Thymus (tissue), 14 donors: ENCODE measurements at places on chromosomes 5 and 9. TPM values are rescaled to one million over a fixed set of nuclear protein-coding genes. Genes with fewer than 3 reads are reported as not detected.

Gene CTSV
- 129 TPM for total RNA-seq

DNA sequence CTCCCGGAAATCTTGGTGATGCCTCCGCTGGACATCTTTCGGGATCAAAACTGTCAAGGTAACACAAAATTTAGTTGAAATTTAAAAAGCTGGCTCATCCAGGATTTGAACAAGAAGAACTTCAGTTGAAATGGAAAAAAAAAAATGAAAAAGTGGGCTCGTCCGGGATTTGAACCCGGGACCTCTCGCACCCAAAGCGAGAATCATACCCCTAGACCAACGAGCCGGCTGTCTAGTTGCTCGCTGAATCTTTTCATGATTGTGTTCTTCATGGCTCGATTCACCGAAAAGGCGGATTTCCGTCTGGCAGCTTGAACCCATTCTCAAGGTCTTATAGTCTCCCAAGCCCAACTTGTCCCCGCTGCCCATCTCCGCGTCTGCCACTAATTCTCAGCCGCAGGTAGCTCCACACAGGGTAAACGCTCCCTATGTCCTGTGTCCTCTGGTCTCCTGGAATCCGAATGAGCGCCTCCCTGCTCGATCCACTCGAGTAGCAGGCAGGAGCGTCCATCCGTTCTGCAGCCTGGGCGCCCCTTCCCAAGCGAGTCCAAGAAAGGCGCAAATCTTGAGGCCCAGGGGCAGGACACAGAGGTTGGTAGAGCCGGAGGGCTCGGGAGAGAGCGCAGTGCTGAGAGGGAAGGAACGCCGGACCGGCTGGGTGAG, 16.2 kb downstream of the TRIM7 start:
- peak; percentile 85 for DNase-seq

DNA sequence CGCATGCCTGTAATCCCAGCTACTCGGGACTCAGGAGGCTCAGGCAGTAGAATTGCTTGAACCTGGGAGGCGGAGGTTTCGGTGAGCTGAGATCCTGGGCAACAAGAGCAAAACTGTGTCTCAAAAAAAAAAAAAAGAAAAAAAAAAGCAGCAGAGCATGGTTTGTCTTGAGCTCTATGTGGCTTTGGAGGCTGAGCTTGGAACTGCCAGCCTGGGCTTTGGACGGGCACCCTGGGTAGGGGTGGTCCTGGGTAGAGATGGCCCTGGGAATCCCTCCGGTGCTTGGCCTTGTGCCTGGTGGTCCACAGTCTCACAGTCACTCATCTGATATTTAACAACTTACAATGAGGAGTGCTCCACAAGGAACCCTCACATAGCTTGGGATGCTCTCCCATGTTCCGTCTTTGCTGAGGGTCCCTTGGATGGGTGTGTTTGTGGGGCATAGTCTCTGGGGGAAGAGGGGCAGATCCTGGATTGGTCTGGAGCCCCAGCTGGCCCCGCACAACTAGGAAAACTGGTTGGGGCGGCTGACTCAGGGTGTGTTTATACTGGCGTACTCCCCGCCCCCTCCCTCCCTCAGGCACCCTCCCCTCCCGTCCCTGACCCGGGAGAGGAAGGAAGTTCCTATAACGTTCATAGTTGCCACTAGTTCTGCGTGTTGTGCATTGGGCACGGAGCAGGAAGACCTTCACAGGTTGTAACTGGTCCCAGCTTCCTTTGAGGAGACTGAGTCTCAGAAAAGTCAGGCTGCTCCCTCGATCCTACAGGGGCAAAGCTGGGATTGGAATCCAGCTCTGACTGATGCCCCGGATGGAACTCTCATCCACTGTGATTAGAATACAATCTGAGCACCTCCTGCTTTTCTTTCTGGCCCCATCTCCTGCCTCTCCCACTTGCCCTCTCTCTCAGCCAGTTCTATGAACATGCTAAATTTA, 11.2 kb downstream of the IER5L start:
- DNase-seq = peak; percentile 45

DNA sequence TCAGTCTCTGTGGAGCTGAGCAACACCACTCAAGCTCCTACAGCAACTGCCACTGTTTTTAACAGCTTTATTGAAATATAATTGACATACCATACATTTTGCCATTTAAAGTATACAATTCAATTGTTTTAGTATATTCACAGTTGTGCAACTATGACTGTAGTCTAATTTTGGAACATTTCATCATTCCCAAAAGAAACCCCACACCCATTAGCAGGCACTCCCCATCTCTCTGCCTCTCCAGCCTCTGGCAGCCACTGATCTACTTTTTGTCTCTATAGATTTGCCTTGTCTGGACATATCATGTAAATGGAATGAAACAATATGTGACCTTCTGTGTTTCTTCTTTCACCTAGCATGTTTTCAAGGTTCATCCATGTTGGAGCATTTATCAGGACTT, 43.5 kb downstream of the RUSC2 start:
- no peak for DNase-seq

Gene PITX1
- 0.05 TPM for total RNA-seq

DNA sequence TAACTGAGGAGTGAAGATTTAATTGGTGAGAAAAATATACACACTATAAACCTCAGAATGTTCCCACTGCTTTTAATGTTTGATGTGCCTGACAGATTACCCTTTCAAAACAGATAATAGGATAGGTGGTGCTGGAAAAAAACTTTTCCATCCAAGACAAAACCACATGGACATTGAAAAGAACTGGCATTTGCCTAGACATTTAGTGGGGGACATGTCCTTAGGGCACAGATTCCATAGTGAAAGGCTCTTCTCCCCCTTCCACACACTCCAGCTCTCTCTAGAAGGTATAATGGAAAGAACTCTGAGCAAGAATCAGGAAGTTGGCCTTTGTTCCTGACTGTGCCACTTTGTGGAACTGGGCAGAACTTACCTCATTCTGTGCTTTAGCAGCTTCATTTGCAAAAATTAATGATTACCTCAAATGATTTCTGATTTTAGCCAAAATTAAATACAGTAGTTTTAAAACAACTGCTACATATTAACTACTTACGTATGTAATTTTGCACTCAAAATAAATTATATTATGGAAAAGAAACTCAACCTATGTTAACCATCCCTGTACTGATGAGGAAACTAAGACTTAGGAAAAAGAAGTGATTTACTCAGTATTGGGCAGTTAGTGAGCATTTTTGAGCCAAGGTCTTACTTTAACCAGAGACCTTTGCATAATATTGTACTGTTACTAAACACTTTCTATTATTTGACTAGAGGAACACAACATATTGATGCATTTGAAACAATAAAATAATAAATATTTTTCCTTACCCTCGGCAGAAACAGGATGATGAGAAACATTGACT, 43.3 kb downstream of the TMC1 start:
- DNase-seq = no peak

Gene PCA3
- total RNA-seq = 0.09 TPM

- DNase-seq = no peak
Observed at GRCh38 chr9:109186857-109187520, 19.9 kb upstream of the FRRS1L start.

- no peak for DNase-seq
Observed at GRCh38 chr9:117434566-117434965, 19.7 kb upstream of the ASTN2 start.

GRCh38 chr5:116806836-116807235, 232.2 kb upstream of the SEMA6A start:
- no peak for DNase-seq

- no peak for DNase-seq
Observed at GRCh38 chr9:92425474-92425873, 1.2 kb upstream of the OMD start.

- no peak for DNase-seq
Observed at GRCh38 chr5:167816354-167816753, 475.1 kb upstream of the WWC1 start.

- no peak for DNase-seq
Observed at GRCh38 chr5:178535299-178536175, 54.7 kb downstream of the COL23A1 start.

Gene CDH6
- 0.66 TPM for total RNA-seq

Gene ARL14EPL
- total RNA-seq = not detected

GRCh38 chr9:21559402-21560280, 77.5 kb upstream of the IFNE start:
- no peak for DNase-seq

DNA sequence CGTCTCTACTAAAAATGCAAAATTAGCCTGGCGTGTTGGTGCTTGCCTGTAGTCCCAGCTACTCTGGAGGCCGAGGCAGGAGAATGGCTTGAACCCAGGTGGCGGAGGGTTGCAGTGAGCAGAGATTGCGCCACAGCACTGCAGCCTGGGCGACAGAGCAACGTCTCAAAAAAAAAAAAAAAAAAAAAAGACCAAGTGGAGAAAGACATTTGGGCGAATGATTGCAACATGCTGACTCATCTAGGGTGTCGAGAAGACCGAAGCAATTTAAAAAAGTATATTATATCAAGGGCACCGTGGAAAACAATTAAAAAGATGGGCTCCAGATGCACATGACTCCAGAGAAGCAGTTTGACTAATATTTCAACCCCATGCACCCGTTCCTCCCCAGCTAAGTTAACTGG, 9.2 kb downstream of the KLF4 start:
- no peak for DNase-seq

DNA sequence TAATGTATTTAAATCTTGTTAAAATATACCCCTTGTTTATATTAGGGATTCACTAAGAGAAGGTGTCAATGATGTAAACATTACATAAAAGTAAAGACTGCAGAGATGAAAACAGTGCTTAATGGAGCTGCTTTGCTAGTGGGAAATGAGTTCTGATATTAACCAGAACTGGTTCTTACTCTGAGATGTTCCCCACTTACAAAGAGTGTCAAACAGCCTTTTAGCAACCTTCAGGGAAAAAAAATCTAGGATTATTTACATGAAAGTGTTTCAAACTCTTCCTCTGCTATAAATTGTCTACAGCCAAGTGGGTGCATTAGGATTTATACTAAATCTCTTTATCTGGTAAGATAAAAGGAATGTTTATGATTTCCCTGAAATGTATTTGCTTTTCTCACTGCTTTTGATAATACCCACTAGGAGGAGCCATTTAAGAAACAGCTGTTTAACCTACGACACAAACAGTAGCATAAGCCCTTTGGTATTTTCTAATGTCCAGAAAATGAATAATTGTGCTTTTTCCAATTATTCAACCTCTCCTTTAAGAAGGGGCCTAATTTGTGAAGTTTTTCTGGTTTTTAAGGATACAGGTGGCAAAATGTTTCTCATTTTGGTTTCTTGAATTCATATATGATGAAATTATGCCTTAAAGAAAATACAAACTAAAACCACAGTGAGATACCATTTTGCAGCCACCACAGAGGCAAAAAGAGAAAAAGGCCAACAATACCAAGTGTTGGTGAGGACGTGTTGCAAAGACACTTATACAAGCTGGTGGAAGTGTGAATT, 186.3 kb downstream of the TLE4 start:
- no peak for DNase-seq

Gene HAND1
- 0.19 TPM for total RNA-seq

Gene PCDHB15
- total RNA-seq = 0.33 TPM

DNA sequence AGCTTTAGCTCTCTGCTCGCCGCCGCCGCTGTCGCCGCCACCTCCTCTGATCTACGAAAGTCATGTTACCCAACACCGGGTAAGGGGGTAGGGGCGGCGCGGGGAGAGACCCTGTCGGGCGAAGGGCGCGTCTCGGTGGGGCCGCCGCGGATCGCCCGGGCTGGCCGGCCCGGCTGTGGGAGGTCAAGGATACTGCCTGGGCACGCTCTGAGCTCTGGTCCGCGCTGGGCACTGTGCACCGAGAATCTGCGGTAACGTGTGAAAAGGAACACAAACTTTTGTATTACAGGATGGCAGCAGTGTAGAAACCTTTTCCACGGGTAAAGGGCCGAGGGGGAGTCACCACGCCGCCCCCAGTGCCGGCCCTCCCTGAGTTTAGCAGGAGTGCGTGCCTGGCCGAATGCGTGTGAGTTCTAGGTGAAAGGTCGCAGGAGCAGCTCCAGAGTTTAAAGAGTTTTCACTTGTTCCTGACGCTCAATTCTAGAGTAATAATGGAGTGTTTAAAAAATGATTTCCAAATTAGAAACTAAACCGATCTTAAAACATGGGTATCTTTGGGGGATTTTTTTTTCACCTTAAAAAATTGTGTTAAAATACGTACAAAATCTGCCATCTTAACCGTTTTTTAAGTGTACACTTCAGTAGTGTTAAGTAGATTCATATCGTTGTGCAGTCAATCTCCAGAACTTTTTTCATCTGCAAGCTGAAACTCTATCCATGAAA, at the start of gene HSDL2:
Gene HSDL2 (plus strand): TSS at position 7 of the 723 bp plus-strand sequence. CDS start 56 bp downstream, at position 63.
- no peak for DNase-seq

DNA sequence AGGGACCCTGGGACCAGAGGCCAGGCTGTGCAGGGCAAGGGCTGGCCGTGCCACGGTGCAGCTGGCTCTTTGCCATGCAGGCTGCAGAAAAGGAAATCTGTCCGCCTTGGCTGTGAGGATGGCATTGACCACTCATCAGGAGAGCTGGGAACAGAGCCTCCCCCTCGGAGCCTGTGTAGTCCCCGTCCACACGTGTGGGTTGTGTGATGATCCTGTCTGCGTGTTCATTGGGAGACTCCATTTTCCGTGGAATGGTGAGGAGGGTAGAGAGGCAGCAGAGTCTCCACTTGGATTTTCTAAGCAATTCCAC, 47.7 kb downstream of the EHMT1 start:
- no peak for DNase-seq

Gene FAM78A
- total RNA-seq = 19.6 TPM

Gene UCK1
- 24.9 TPM for total RNA-seq

Gene CCDC171
- total RNA-seq = 13.9 TPM

Gene STK32A
- 0.14 TPM for total RNA-seq

Gene PIK3R1
- 61.8 TPM for total RNA-seq

DNA sequence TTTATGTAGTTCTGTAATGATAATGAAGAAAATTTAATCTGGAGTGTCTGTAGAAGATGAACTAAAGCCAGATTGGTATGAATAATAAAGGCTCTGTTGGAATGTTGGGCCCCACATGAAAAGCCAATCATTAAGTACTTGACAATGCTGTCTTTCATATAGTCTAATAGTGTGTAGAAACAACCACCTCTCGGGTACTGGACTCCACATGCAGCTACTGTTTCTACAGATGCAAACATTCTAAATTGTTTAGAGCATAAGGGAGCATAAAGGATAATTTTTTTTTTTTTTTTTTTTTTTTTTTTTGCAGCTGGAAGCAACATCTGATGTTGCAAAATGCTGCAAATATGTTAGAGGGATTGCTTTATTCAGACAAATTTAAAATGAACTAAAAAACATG, 354.3 kb downstream of the KCTD16 start:
- no peak for DNase-seq
